Left ventricle myocardium inferior (tissue), 1 donor: ENCODE measurements at places on chromosomes 12 and 14. TPM values are rescaled to one million over a fixed set of nuclear protein-coding genes. Genes with fewer than 3 reads are reported as not detected.

The DEGS2 gene
- total RNA-seq = not detected

DNA sequence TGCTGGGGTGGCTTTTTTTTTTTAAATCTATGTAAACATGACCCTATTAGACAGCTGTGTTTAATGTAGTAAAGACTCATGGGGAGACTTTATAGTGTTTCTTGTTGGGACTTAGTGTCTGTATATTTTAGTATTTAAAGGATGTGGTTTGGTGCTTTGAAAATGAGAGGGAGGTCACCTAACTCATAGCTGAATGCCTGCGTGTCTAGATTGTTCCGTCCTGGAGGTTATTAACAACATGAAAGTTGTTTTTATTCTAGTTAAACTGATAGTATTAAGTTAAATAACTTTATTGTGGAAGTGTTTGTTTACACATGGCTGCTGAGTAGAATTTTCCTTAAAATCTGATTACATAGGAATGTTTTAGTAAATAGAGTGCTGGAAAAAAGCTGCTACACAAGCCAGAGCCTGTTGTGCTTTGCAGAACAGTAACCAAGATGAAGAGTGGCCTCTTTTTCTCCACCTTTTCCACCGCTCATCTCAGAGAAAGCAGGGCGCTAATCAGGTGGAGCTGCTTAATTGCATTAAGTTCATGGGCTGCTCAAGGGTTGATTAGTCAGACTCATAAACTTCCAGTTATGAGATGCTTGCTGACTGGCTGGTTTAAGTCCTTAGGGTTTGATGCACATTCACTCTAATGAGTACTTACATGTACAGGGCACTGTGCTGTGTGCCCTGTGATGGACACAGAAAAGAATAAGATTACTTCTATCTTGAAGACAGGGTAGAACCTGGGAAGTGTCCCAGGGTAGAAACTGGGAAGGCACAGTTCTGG, 62.7 kb downstream of the FBXO34 start:
- no peak overlapping the region for H3K27ac ChIP-seq
- DNase-seq = no peak
- H3K4me1 ChIP-seq = peaks cover 73% of the 10 kb centered on the region

- H3K36me3 ChIP-seq = peaks cover 9% of the 10 kb centered on the region
- peak; percentile 58 for DNase-seq
- H3K4me1 ChIP-seq = peaks cover 93% of the 10 kb centered on the region
- peak within 1 kb of the TSS; percentile 100 for H3K27ac ChIP-seq
- H3K27me3 ChIP-seq = no peaks in the 10 kb centered on the region
Observed at GRCh38 chr12:121793440-121793837, at the start of gene RHOF. Gene RHOF, minus strand, starts transcription at chr12:121793688. Its CDS starts 55 bp downstream, at chr12:121793633.

The AKAP3 gene
- total RNA-seq = 2.7 TPM

DNA sequence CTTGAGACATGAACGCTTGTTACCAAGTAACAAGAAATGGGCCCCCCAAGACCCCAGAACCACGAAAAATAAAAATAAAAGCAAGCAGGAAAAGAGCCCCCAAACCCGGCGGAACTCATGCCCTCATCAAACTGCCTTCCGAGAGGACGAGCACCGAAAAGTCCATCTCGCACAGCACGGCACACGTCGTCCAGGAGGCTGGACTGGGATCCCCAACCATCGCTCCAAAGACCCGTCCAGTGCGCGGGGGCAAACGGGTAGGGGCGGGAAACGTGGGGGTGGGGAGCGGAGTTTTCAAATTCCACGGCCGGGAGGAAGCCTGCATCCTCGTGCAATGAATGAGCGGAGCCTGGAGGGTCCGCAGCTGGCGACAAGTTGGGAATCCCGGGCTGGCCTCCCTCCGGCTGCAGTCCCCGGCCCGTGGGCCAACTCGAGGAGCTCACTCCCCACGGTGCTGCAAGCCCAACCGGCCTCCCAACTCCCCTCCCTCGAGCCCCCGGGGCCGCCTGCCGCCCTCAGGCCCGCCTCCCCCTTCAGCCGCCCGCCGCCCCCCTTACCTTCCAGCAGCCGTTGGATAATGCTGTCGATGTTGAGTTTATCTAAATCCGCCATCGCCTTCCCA, 484 bp downstream of the PPP1CC start:
- peak overlapping the region; percentile 100 for H3K4me3 ChIP-seq
- H3K27ac ChIP-seq = peak overlapping the region; percentile 95
- H3K36me3 ChIP-seq = no peaks in the 10 kb centered on the region

GRCh38 chr12:72365151-72365550, 93.0 kb downstream of the TRHDE start:
- no peaks in the 10 kb centered on the region for H3K36me3 ChIP-seq
- no peak overlapping the region for H3K27ac ChIP-seq
- no peak for DNase-seq
- no peaks in the 10 kb centered on the region for H3K4me1 ChIP-seq
- no peaks in the 10 kb centered on the region for H3K27me3 ChIP-seq

DNA sequence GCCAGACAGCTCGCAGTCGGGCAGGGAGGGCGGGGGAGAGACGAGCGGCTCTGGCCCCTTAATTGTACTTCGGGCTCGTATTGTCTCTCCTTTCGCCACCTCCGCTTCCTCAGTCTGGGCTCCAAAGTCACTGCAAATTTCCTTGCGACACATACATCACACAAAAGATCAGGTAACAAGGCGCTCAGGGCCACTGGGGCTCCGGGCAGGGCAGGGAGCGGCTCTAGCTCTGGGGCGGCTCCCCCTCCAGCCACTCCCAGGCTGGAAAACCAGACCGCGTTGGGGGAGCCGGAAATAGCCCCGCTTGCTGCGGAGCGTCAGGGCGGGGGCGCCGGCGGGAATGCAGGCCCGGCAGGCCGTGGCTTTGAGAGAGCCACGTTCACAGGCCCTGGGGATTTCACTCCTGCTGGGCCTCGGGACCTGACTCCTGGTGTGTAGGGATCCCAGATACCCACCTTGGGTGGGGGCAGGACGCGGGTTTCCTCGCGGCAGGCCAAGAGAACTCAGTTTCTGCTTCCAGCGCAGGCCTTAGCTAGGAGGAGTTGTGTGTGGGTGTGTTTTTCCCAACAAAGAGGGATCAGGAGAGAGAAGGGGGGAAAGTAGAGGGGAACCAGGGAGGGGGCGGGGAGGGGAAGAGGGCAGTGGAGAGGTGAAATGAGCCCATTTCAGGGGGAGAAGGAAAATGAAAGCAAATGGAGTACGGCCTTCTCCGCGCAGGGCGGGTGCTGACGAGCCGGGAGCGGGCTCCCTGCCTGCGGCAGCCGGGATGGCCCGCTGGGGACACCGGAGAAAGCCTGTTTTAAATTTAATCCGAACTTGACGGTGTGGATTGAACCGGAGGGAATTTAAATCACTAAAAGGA, 4.4 kb upstream of the HOXC9 start:
- peak overlapping the region; percentile 66 for H3K4me3 ChIP-seq
- no peak overlapping the region for H3K27ac ChIP-seq
- H3K27me3 ChIP-seq = peaks cover 100% of the 10 kb centered on the region
- no peaks in the 10 kb centered on the region for H3K36me3 ChIP-seq
- peaks cover 35% of the 10 kb centered on the region for H3K4me1 ChIP-seq

- H3K4me1 ChIP-seq = peaks cover 10% of the 10 kb centered on the region
- H3K4me3 ChIP-seq = no peak overlapping the region
- H3K36me3 ChIP-seq = no peaks in the 10 kb centered on the region
Observed at GRCh38 chr12:124036657-124037109, 63.7 kb downstream of the ZNF664 start.

GRCh38 chr14:36505892-36506731, 13.9 kb downstream of the NKX2-1 start:
- H3K4me1 ChIP-seq = peaks cover 21% of the 10 kb centered on the region
- H3K27ac ChIP-seq = no peak overlapping the region
- H3K36me3 ChIP-seq = no peaks in the 10 kb centered on the region
- no peak for DNase-seq
- no peak overlapping the region for H3K4me3 ChIP-seq
- H3K27me3 ChIP-seq = peaks cover 100% of the 10 kb centered on the region

DNA sequence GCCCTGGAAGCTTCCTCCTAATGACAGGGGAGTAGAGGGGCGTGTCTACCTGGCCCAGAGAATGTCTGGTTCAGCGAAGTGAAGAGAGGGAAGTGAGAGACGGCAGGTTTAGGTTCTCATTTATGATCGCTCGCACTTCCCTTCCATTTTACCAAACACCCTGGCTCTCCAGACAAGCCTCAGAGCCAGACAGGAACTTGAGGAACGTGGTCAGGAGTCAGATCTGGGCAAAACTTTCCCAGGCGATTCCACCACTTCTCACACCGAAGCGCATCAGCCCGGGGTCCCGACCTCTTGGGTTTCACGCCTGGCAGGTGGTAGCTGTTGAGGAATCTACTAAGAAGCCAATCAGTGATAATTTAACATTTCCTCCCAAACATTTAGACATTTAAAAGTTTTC, 21.3 kb downstream of the ACTN1 start:
- H3K27me3 ChIP-seq = no peaks in the 10 kb centered on the region
- H3K27ac ChIP-seq = peak overlapping the region; percentile 68
- H3K4me1 ChIP-seq = peaks cover 89% of the 10 kb centered on the region
- no peaks in the 10 kb centered on the region for H3K36me3 ChIP-seq
- no peak overlapping the region for H3K4me3 ChIP-seq

GRCh38 chr12:93098077-93098476, 169.0 kb upstream of the EEA1 start:
- no peaks in the 10 kb centered on the region for H3K36me3 ChIP-seq
- H3K27me3 ChIP-seq = no peaks in the 10 kb centered on the region
- H3K27ac ChIP-seq = no peak overlapping the region

GRCh38 chr12:24904871-24905270, 44.0 kb downstream of the BCAT1 start:
- H3K36me3 ChIP-seq = no peaks in the 10 kb centered on the region
- DNase-seq = no peak
- H3K27me3 ChIP-seq = peaks cover 62% of the 10 kb centered on the region

DNA sequence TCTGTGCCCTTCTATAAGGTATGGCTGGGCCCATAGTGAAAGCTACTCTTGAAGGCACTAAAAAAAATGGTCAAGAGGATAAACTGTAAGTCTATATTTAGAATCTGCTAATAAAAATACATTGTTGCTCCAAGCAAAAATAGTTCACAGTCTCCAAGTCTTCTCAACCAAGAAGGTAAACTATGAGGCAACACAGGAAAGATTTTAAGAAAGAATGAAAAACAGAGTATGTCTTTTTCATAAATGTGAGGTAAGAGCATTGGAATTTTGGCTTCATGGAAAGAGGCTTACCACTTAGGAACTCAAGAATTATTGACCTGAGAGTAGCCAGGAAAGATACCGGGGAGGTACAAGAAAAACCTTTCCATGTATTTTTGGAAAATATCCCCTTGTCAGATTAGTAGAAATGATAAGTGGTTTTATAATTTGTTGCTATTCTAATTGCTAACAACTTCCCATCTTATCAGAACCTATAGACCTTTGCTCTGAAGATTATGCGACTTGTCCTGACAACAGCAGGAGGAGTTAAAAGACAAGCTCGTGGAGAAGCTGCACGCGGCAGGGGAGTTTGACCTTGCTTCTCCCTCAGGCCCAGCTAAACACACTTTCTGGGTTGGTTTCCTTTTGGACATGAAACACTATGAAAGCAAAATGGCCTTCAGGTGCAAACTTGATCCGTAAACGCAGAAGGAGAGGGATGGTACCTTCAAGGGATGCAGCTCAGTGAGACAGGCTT, 238.1 kb downstream of the FOXN3 start:
- H3K27ac ChIP-seq = no peak overlapping the region
- H3K4me3 ChIP-seq = no peak overlapping the region
- DNase-seq = no peak
- no peaks in the 10 kb centered on the region for H3K27me3 ChIP-seq
- peaks cover 50% of the 10 kb centered on the region for H3K4me1 ChIP-seq

DNA sequence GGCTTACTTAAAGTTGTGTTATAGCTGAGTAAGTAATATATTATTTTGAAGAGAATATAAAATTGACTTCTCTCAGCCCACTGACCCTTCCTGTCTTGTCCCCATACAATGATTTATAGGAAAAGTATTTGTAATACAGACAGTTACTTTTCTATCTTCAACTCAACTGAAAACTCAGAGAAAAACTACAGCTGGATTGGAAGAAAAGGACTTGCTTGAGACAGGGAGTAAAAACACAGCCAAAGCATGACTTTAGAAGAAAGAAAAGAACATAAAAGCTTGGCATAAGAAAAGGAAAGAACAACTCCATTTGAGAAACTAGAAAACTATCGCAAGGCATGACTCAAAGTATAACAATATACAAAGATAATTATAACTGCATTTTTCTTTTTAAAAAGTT, 57.5 kb downstream of the MSRB3 start:
- DNase-seq = no peak
- H3K4me1 ChIP-seq = peaks cover 6% of the 10 kb centered on the region
- H3K27ac ChIP-seq = peak overlapping the region; percentile 65
- no peaks in the 10 kb centered on the region for H3K27me3 ChIP-seq
- H3K36me3 ChIP-seq = peaks cover 21% of the 10 kb centered on the region

The DPPA3 gene
- not detected for total RNA-seq

DNA sequence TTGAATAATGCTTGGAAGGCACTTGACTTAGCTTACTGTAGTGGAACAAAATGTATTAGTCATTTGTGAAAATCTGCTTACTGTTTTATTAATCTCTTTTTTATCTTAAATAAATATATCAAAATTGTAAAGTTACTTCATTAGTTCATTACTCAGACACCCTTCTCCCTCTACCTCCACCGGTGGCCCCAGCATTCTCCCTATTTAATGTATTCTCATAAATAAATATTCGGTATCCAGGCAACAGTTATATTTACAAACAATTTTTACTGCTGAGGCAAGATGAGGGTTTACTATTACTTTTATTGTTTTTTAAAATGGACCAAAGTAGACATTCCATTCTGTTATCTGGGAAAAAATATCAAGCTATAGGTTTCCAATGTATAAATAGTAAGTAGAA, 19.6 kb upstream of the ALX1 start:
- no peak for DNase-seq
- H3K4me1 ChIP-seq = no peaks in the 10 kb centered on the region
- no peak overlapping the region for H3K27ac ChIP-seq
- no peak overlapping the region for H3K4me3 ChIP-seq
- no peaks in the 10 kb centered on the region for H3K27me3 ChIP-seq

The FGF6 gene
- not detected for total RNA-seq

The ABCC9 gene
- total RNA-seq = 81.8 TPM

GRCh38 chr14:86838363-86838762, 1154.6 kb downstream of the GALC start:
- no peaks in the 10 kb centered on the region for H3K27me3 ChIP-seq
- H3K27ac ChIP-seq = no peak overlapping the region
- no peak for DNase-seq
- H3K4me1 ChIP-seq = no peaks in the 10 kb centered on the region

DNA sequence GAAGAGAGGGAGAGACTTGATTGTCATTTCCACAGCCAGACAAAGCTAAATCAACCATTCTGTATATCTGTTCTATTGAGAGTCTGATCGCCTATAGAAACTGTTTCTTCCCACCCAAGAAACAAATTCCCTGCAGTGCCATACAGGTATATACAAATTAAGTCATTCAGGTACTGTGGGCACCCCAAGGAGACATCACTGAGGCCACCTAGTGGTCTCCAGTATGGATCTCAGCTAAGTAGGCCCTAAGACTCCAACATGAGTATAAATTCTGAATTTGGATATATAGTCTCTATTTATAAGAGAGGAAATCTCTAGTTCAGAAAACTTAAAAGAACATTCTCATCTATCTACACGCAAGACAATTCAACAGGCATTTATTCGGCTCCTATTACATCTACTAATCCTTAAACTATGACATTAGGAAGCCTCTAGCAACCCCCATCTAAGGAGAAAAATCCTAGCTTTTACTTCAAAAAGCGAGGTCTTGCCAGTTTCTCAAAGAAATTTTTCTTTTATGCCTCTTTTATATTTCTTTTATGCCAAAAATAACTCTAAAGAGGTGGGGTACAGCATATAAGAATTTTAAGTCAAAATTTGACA, 62.6 kb downstream of the DCAF5 start:
- peaks cover 29% of the 10 kb centered on the region for H3K4me1 ChIP-seq
- H3K4me3 ChIP-seq = no peak overlapping the region
- no peaks in the 10 kb centered on the region for H3K27me3 ChIP-seq
- no peak for DNase-seq
- H3K27ac ChIP-seq = no peak overlapping the region

The TSPAN11 gene
- 1.7 TPM for total RNA-seq
